A549 treated with CORT108297 at 1 μM for 4 hours (cell line): ENCODE measurements at places on chromosomes 4 and X. TPM values are rescaled to one million over a fixed set of nuclear protein-coding genes. Genes with fewer than 3 reads are reported as not detected.

The IRF2 gene
- 11.1 to 15.7 TPM (median 11.8 TPM) in 5 replicates for total RNA-seq

The CTBP1 gene
- 70.1 to 97.2 TPM (median 88.6 TPM) in 5 replicates for total RNA-seq

The GPR82 gene
- total RNA-seq: not detected in 5 replicates

The HTN1 gene
- not detected in 5 replicates for total RNA-seq

The OSTC gene
- total RNA-seq: 91.0 to 117 TPM (median 95.0 TPM) in 5 replicates

The NHSL2 gene
- total RNA-seq: 0.30 to 0.41 TPM (median 0.36 TPM) in 5 replicates

The TRIM61 gene
- not detected in 5 replicates for total RNA-seq

The NAP1L2 gene
- 1.1 to 1.6 TPM (median 1.3 TPM) in 5 replicates for total RNA-seq

The PABPC1L2B gene
- not detected in 5 replicates for total RNA-seq

The CCNA2 gene
- 38.9 to 49.1 TPM (median 46.3 TPM) in 5 replicates for total RNA-seq

The HS6ST2 gene
- 0.02 to 0.06 TPM (median 0.03 TPM) in 5 replicates for total RNA-seq

The CSAG3 gene
- not detected in 5 replicates for total RNA-seq

The VEGFD gene
- 0.28 to 0.66 TPM (median 0.41 TPM) in 5 replicates for total RNA-seq

The CAPN6 gene
- total RNA-seq: not detected in 5 replicates

The USP17L30 gene
- not detected in 5 replicates for total RNA-seq

The POF1B gene
- 2.4 to 3.3 TPM (median 2.5 TPM) in 5 replicates for total RNA-seq

The NUDT11 gene
- total RNA-seq: 2.8 to 3.8 TPM (median 3.4 TPM) in 5 replicates

The GPR143 gene
- total RNA-seq: 0.12 to 0.21 TPM (median 0.18 TPM) in 5 replicates

The CT45A5 gene
- total RNA-seq: 0.08 to 0.42 TPM in 2 of 5 replicates, not detected in the others

The IBSP gene
- total RNA-seq: not detected in 5 replicates

The P2RY4 gene
- not detected in 5 replicates for total RNA-seq

The EFNB1 gene
- total RNA-seq: 7.2 to 10.4 TPM (median 9.4 TPM) in 5 replicates

The MAGEA12 gene
- total RNA-seq: 0.08 to 0.18 TPM (median 0.17 TPM) in 5 replicates

The GRID2 gene
- not detected in 5 replicates for total RNA-seq

The PDGFC gene
- 2.5 to 3.5 TPM (median 3.1 TPM) in 5 replicates for total RNA-seq

The NLGN4X gene
- 0.01 to 0.03 TPM in 2 of 5 replicates, not detected in the others for total RNA-seq

The MAOB gene
- total RNA-seq: 0.09 to 0.24 TPM (median 0.16 TPM) in 5 replicates

The CXCL5 gene
- total RNA-seq: 41.0 to 54.6 TPM (median 48.6 TPM) in 5 replicates

The SYAP1 gene
- total RNA-seq: 20.7 to 24.7 TPM (median 21.8 TPM) in 5 replicates

The CHRDL1 gene
- total RNA-seq: 0.01 to 0.06 TPM in 2 of 5 replicates, not detected in the others

The CSN2 gene
- not detected in 5 replicates for total RNA-seq

The XAGE1A gene
- 5.1 to 36.0 TPM (median 24.6 TPM) in 5 replicates for total RNA-seq
